ENCODE measurements at places on chromosomes 6 and 20. TPM values are rescaled to one million over a fixed set of nuclear protein-coding genes. Genes with fewer than 3 reads are reported as not detected.

- no peak for DNase-seq
These were observed 963 bp downstream of the FOXF2 start for GRCh38 chr6:1390133-1390945.

DNA sequence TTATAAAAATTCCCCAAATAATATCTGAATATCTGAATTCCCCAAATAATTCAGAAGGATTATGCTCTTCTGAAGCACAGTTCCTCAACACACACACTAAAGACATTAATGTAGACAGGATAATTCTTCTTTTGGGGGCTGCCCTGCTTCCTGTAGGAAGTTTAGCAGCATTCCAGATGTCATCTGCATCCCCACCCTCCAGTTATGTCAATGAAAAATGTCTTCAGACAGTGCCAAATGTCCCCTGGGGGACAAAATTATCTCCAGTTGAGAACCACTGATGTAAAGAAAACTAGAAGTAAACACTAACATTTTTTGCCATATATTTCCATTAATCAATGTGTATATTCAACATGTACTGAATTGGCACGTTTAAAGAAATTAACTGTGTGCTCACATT is 25.9 kb upstream of the NAA20 start:
- no peak for DNase-seq

GRCh38 chr6:32562940-32563339 is 26.7 kb downstream of the HLA-DRB1 start:
- DNase-seq, result no peak

DNA sequence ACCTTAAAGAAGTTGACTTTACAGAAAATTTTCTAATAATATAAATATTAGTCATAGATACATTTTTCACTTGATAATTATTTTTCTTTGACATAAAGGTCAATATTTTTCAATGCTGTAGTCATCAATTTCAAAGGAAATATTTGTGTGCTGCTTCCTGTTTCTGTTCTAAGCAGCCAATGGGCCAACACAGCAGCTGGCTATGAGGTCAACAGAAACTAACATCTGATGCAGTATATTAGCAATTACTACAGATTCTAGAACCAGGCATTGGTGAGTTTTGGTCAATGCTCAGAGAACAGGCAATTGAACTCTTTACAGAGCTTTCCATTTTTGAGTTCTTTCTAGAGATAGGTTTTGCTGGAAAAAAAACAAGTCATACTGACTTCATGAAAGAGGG is 669.6 kb upstream of the NRSN1 start:
- DNase-seq, result no peak

- DNase-seq, result no peak
These were observed 412.2 kb downstream of the UTRN start for GRCh38 chr6:144697369-144697760.

- no peak for DNase-seq
These were observed 8.5 kb downstream of the GCM2 start for GRCh38 chr6:10873374-10873773.

DNA sequence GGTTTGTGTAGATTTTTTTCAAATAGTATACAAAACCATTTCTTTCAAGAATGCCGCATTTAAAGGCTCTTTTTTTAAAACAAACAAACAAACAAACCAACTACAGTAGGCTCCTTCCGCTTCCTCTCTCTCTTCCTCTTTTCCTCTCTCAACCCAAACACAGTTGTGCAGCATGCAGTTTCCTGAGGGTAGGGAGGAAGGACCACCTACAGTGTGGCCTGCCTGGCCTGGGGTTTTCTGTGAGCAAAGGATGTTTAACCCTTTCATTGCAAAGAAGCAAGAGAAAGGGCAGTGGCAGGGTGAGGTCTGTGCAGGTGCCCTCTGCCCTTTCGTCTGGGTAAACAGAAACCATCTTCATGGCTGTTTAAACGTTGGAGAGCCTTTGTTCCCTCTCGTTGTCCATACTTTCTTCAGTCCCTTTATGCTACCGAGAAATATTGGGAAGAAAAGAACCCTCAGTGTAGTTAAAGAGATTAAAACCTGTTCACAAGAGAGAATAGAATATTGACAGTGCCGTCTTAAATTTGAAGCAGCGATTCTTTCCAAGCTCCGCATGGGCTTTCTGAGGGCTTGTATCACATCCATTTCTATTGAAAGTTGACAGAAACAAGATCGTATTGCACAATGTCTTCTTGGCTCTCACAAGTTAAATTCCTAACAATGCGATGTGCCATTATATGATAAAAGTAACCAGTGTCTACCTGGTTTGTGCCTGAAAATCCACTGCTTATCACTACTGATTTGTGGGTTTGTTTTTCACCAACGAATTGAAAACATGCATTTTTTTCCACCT is 215.5 kb upstream of the SNX9 start:
- DNase-seq, result no peak

- peak; percentile 89 for DNase-seq
These were observed 2.1 kb upstream of the NRN1 start for GRCh38 chr6:6008648-6009421.

DNA sequence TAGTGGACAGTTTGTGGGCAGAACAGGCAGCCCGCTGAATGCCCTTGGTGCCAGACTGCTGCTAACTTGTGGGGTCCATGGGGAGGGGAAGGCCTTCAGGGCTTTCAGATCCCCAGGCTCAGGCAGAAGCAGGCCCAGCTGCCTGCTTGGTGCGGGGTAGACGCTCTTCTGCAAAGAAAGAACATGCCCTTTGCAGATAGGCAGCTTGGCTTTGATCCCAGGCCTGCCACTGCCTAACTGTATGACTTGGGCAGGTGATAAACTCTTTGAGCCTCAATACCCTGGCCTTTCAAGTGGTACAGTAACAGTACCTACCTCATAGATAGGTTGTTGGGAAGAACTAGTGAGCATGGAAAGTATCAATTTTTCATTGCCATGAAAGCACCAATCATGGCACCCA is 28.4 kb downstream of the CHMP4B start:
- no peak for DNase-seq

GRCh38 chr6:134005800-134006199 is 46.6 kb downstream of the SLC2A12 start:
- no peak for DNase-seq

The OR2J3 gene
- not detected for total RNA-seq

The HBS1L gene
- 94.4 TPM for total RNA-seq

The PKIB gene
- total RNA-seq, result not detected

The FUT9 gene
- not detected for total RNA-seq

The ATAT1 gene
- 14.4 TPM for total RNA-seq

All from activated CD4-positive, alpha-beta T cell treated with anti-CD3 and anti-CD28 coated beads, Interleukin-2, amount 10 ng/mL, durations not matched to agents 24 days and 14 days (primary cell).